ENCODE measurements at places on chromosomes 6 and 20.
A peak's percentile ranks its signal among the peaks of the same experiment; 100 is the strongest.

DNA sequence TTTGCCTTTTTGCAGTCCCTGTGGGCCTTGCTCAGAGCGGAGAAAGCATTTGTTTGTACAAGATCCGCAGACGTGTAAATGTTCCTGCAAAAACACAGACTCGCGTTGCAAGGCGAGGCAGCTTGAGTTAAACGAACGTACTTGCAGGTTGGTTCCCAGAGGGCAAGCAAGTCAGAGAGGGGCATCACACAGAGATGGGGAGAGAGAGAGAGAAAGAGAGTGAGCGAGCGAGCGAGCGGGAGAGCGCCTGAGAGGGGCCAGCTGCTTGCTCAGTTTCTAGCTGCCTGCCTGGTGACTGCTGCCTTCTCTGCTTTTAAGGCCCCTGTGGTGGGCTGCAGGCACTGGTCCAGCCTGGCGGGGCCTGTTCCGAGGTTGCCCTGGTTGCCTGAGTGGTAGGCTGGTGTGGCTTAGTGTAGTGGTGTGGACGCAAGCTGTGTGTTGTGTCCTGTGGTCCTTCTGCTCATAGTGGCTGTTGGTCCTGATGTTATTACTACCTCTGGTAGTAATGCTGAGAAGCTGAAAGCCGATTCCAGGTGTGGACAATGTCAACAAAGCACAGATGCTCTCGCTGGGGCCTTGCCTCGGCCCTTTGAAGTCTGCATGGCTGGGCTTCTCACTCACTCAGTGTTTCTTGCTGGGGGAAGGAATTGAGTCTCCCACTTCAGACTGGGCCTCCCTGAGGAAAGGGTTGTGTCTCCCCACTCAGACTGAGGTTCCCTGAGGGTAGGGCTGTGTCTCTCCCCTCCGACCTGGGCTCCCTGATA lies 12.1 kb downstream of the VEGFA start:
- H3K4me1 ChIP-seq, result peaks cover 17% of the 10 kb centered on the region
- H3K27ac ChIP-seq, result no peak overlapping the region
- H3K27me3 ChIP-seq, result no peaks in the 10 kb centered on the region
- no peak overlapping the region for H3K4me3 ChIP-seq
- H3K36me3 ChIP-seq, result peaks cover 50% of the 10 kb centered on the region
- DNase-seq, result no peak

DNA sequence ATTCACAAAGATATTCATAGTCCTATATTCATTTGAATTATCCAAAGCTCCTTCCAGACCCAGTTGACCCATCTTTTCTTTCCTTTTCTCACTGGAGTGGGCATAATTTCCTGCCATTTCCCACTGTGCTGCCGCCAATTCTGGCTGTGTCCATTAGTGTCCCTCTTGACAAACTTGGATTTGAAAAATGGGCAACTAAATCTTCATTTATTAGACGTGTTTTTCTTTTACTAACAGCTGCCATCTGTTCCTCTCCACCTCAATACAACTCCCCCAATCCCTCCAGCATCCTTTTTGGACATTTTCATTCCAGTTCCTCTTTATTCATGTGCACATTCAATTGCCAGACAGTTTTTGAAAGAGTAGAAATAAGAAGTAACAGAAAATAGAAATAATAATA lies 90.5 kb downstream of the PCSK2 start:
- H3K27ac ChIP-seq, result no peak overlapping the region
- no peaks in the 10 kb centered on the region for H3K36me3 ChIP-seq
- H3K4me3 ChIP-seq, result no peak overlapping the region

GRCh38 chr6:35079311-35080000 lies 61.7 kb downstream of the TCP11 start:
- DNase-seq, result peak; percentile 67
- peaks cover 13% of the 10 kb centered on the region for H3K4me1 ChIP-seq
- H3K4me3 ChIP-seq, result no peak overlapping the region
- H3K27ac ChIP-seq, result no peak overlapping the region

- H3K27me3 ChIP-seq, result no peaks in the 10 kb centered on the region
- H3K4me3 ChIP-seq, result no peak overlapping the region
- peaks cover 15% of the 10 kb centered on the region for H3K36me3 ChIP-seq
- H3K27ac ChIP-seq, result no peak overlapping the region
- H3K4me1 ChIP-seq, result peaks cover 8% of the 10 kb centered on the region
Observed at GRCh38 chr6:42628604-42629003, 64.8 kb downstream of the UBR2 start.

GRCh38 chr20:58877050-58877975 lies 24.8 kb downstream of the GNAS start:
- no peaks in the 10 kb centered on the region for H3K27me3 ChIP-seq
- no peaks in the 10 kb centered on the region for H3K36me3 ChIP-seq
- DNase-seq, result no peak

- DNase-seq, result no peak
- H3K27ac ChIP-seq, result no peak overlapping the region
- no peaks in the 10 kb centered on the region for H3K27me3 ChIP-seq
- peaks cover 49% of the 10 kb centered on the region for H3K36me3 ChIP-seq
- H3K4me3 ChIP-seq, result no peak overlapping the region
- H3K4me1 ChIP-seq, result peaks cover 3% of the 10 kb centered on the region
Observed at GRCh38 chr6:152371775-152372174, 265.4 kb downstream of the SYNE1 start.

GRCh38 chr20:14069796-14070195 lies 74.5 kb downstream of the MACROD2 start:
- H3K36me3 ChIP-seq, result no peaks in the 10 kb centered on the region
- no peak for DNase-seq
- no peak overlapping the region for H3K4me3 ChIP-seq
- H3K4me1 ChIP-seq, result peaks cover 3% of the 10 kb centered on the region
- no peak overlapping the region for H3K27ac ChIP-seq

DNA sequence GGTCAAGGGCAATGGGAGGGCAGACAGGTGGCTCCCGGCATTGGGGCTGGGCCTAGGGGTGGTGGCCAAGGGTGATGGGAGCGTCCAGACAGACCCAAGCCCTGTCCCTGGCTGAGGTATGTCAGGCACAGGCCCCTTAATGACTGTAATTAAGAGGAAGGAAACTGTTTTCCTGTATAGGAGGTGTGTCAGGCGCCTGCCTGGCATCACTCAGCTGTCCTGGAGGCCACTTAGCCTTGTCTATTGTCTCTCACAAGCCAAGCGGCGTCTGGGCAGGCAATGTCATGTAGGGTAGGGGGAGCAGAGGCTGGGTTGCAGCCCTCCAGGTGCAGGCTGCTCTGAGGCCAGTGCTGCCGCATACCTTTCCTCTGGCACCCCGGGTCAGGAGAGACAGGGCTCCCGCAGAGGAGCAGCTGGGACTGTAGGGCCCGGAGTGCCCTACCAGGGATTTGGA lies 3.9 kb upstream of the FAM83C start:
- H3K4me1 ChIP-seq, result peaks cover under 1% of the 10 kb centered on the region
- peak; percentile 84 for DNase-seq
- no peaks in the 10 kb centered on the region for H3K36me3 ChIP-seq
- no peak overlapping the region for H3K4me3 ChIP-seq

- no peak overlapping the region for H3K4me3 ChIP-seq
- H3K36me3 ChIP-seq, result no peaks in the 10 kb centered on the region
- no peaks in the 10 kb centered on the region for H3K27me3 ChIP-seq
- DNase-seq, result no peak
- H3K27ac ChIP-seq, result no peak overlapping the region
Observed at GRCh38 chr20:50758992-50759391, 27.6 kb downstream of the PARD6B start.

GRCh38 chr6:168581236-168581635 lies 140.3 kb downstream of the SMOC2 start:
- H3K4me1 ChIP-seq, result peaks cover 25% of the 10 kb centered on the region
- peaks cover 2% of the 10 kb centered on the region for H3K27me3 ChIP-seq
- no peak for DNase-seq
- H3K27ac ChIP-seq, result no peak overlapping the region
- H3K4me3 ChIP-seq, result no peak overlapping the region
- peaks cover 9% of the 10 kb centered on the region for H3K36me3 ChIP-seq

DNA sequence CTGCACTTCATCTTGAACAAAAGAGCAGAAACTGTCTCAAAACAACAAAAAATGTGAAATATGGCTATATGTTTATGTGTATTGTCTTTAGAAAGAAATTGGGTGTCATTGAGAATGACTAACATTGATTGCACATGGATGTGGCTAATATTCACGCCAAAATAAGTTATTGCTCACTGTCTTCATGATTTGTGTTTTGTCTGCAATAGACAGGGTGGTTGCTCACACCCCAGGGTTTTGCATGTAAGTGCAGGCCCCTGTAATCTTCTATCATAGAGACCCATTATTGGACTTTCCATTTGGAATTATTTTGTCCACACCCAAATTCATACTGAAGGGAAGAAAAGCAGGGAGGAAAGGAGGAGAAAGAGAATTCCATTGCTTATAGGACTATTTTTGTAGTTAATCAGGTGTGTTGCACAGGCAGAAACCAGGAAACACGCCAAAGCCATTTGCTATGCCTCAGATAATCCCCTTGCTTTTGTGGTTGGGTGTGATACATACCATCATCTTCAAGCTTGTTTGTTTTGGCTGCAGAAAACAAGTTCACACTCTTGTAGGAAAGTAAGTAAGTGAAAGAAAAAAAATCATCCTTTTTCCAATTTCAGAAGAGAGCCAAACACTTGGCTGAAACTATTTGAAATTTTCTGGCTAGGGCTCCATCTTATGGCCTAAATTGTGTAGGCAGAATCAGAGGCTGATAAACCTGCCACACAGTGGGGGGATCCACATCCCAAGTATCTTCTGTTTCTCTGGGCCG lies 214.1 kb downstream of the COL12A1 start:
- peak overlapping the region; percentile 78 for H3K27ac ChIP-seq
- peaks cover 37% of the 10 kb centered on the region for H3K4me1 ChIP-seq
- H3K4me3 ChIP-seq, result no peak overlapping the region
- no peaks in the 10 kb centered on the region for H3K27me3 ChIP-seq

DNA sequence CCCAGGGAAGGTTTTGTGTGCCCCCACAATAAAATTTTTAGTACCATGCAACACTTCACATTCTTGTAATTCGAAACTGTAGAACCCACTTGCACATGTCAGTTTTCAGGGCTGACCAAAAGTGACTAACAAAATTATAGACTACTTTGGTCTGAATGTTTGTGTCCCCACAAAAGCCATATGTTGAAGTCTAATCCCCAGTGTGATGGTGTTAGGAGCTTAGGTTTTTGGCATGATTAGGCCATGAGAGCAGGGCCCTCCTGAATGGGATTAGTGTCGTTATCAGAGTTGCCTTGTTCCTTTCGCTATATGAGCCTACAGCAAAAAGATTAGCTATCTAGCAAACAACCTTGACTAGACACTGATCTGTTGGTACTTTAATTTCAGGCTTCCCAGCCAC lies 49.0 kb upstream of the TENT5A start:
- H3K27ac ChIP-seq, result no peak overlapping the region
- no peaks in the 10 kb centered on the region for H3K36me3 ChIP-seq
- no peak overlapping the region for H3K4me3 ChIP-seq
- H3K4me1 ChIP-seq, result peaks cover 6% of the 10 kb centered on the region
- no peaks in the 10 kb centered on the region for H3K27me3 ChIP-seq

DNA sequence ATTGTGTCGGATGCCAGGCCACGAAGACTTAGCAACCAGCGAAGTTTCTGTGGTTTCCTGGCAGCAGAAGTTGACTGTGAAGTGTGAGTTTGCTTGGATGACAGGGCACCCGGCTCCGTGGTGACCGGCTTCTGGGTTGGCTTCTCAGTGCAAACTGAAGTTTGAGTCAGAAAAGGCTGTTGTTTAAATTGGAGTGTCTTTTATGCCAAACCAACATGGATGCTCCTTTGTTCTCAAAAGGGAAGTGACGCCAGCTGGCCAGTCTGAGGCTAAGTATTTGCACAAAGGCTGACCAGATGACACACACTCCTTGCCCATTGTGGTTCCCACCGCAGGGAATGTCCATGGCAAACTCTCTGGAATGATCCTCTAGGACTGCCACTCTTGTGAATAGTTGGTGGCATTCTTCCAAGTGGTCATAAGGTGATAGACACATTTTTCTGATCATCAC lies 164.8 kb upstream of the QKI start:
- no peak overlapping the region for H3K4me3 ChIP-seq
- H3K27ac ChIP-seq, result no peak overlapping the region
- no peaks in the 10 kb centered on the region for H3K27me3 ChIP-seq
- no peaks in the 10 kb centered on the region for H3K36me3 ChIP-seq
- no peak for DNase-seq

GRCh38 chr6:7033202-7033601 lies 74.6 kb upstream of the RREB1 start:
- no peaks in the 10 kb centered on the region for H3K4me1 ChIP-seq
- no peak for DNase-seq
- H3K4me3 ChIP-seq, result no peak overlapping the region
- H3K27me3 ChIP-seq, result peaks cover 6% of the 10 kb centered on the region

GRCh38 chr6:21953831-21954801 lies 342.7 kb downstream of the PRL start:
- DNase-seq, result no peak
- H3K27ac ChIP-seq, result peak overlapping the region; percentile 78
- H3K27me3 ChIP-seq, result no peaks in the 10 kb centered on the region
- peaks cover 45% of the 10 kb centered on the region for H3K4me1 ChIP-seq

DNA sequence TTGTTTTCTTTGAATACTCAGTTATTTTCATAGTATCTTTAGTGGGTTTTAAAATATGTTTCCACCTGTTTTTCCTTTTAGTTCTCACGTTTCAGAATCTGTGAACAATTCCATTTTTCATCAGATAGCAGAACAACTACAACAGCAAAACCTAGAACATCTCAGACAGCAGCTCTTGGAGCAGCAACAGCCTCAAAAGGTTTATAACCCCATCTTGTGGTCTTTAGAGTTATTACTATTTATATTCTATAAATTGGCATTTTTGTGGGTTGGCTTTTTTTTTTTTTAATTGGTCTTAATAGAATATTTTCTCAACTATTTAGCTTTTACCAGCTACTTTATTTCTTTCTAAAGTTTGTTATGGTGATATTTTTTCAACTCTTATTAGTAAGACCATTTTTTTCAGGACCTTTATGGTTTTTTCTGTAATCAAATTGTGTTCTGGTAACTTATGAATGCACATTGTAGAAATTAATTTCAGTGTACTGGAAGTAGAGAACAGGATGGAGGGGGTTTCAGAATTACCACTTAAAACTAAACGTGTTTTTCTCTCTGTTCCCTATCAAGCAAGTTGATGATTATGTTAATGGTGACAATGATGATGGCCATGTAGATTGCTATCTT lies 72.2 kb downstream of the SCAF8 start:
- no peak for DNase-seq
- H3K27me3 ChIP-seq, result no peaks in the 10 kb centered on the region
- peaks cover 15% of the 10 kb centered on the region for H3K4me1 ChIP-seq
- H3K27ac ChIP-seq, result peak overlapping the region; percentile 13
- peaks cover 15% of the 10 kb centered on the region for H3K36me3 ChIP-seq

DNA sequence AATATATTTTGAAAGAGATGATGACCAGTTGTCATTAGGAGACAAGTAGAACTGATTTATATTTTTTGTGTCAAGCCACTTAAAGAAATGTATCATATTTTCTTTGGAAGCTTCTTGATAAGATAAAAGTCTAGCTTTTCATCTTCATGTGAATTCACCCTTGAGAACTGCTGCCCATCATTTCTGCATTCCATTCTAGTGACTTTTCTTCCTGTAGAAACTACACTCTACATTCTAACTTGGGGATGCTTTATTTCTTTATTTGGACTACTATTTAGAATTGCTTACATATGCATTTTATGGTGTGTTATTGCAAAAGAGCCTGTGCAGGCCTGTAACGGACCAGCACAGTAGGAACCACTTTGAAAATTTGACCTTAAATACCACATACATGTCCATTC lies 335.0 kb upstream of the KCNQ5 start:
- H3K36me3 ChIP-seq, result no peaks in the 10 kb centered on the region
- H3K4me1 ChIP-seq, result peaks cover 29% of the 10 kb centered on the region
- peak overlapping the region; percentile 62 for H3K27ac ChIP-seq
- H3K27me3 ChIP-seq, result no peaks in the 10 kb centered on the region

GRCh38 chr6:144653885-144654505 lies 368.9 kb downstream of the UTRN start:
- H3K4me3 ChIP-seq, result no peak overlapping the region
- H3K27ac ChIP-seq, result no peak overlapping the region
- no peaks in the 10 kb centered on the region for H3K27me3 ChIP-seq
- peaks cover 18% of the 10 kb centered on the region for H3K4me1 ChIP-seq
- H3K36me3 ChIP-seq, result peaks cover 3% of the 10 kb centered on the region

Data from chondrocyte (in vitro differentiated cells).